SK-N-SH treated with all-trans-retinoic acid at 6 μM for 48 hours (cell line): ENCODE measurements at places on chromosomes 4 and X.

- no peak for ATAC-seq
Observed at GRCh38 chr4:37896206-37896860, 5.4 kb downstream of the TBC1D1 start.

DNA sequence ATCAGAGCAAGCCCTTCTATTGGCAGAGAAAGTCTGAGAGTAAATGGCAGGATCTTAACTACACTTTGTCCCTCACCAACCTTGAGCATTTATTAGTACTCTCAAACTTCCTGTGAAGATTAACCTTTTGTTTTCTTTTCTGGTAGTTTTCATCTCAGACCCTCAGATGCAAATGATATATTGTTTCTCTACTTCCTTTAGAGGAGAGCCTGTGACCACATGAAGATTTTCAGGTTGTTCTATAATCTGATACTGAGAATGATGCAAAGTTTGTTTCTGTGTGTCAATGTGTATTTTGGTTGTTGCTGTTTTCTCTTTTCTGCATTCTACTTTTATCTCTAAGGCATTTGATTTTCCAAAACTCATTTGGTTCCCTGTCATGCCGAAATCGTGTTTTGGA is 165.8 kb upstream of the CYSLTR1 start:
- ATAC-seq = no peak

GRCh38 chrX:134782796-134783195 is 124.5 kb upstream of the PLAC1 start:
- peak; percentile 74 for ATAC-seq

DNA sequence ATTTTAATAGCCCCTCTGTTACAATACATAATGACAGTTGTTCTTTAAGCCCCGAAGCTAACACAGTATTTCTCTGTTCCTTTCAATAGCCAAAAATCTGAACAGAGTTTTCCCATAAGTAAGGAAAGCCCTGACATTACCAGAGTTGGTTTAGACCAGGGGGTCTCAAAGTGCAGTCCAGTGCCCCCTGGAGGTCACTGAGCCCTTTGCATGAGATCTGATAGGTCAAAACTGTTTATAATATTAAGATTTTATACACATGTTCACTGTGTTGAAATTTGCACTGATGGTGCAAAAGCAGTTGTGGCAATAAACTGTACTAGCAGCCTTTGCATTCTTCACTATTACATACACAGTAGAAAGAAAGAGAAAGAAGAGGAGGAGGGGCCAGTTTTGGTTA is 177.1 kb downstream of the SPANXN3 start:
- ATAC-seq = no peak

GRCh38 chrX:71251466-71251973 is 2.4 kb downstream of the ZMYM3 start:
- ATAC-seq = no peak

- no peak for ATAC-seq
Observed at GRCh38 chr4:1857931-1858330, 2.0 kb upstream of the LETM1 start.

DNA sequence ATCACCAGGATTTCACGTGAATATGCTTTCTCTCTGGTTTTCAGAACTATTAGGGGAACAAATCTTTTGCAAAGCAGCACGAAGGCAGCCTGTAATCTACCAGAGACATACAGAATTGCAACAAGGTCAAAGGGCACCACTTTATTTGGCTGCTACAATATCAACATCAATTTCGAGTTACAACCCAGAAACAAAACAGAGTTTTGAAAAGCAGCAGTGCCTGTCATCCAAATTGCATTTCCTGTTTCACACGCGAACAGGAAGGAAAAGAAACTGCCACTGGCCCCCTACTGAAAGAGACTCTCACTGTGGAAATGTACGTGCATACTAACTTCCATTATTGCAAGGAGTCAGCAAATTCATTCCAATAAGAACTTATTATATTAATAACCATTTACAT is 17.1 kb upstream of the C1QTNF7 start:
- peak; percentile 60 for ATAC-seq

DNA sequence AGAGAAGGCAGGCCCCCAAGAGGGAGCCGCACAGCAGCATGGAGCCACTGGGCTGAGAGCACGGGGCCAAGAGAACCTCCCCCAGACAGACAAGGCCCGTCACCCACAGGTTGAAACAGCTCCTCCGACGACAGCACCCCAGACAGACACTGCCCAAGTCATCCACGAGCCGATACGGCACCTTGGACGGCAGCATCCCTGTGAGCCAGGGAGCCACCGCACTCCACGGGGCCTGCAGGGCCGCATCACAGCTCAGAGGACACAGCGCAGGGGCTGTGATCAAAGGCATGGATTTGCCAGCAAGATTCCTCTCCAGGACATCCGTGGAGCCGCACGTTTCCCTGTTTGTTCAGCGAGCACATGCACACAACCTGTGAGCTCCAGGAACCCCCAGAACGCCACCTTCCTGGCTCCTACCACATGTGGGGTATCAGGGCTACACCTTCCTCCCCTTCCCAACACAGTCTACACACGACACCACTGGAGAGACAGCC is 3.9 kb downstream of the CTBP1 start:
- ATAC-seq = no peak

DNA sequence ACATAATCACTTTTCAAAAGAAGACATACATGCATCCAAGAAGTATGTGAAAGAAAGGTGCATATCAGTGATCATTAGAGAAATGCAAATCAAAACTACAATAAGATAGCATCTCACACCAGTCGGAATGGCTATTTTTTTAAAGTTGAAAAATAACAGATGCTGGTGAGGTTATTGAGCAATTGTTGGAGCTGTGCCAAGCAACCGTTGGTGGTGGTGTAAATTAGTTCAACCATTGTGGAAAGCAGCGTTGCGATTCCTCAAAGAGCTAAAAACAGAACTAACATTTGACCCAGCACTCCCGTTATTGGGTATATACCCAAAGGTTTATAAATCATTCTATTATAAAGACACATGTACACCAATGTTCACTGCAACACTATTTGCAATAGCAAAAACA is 14.2 kb downstream of the COX7B2 start:
- ATAC-seq = no peak

DNA sequence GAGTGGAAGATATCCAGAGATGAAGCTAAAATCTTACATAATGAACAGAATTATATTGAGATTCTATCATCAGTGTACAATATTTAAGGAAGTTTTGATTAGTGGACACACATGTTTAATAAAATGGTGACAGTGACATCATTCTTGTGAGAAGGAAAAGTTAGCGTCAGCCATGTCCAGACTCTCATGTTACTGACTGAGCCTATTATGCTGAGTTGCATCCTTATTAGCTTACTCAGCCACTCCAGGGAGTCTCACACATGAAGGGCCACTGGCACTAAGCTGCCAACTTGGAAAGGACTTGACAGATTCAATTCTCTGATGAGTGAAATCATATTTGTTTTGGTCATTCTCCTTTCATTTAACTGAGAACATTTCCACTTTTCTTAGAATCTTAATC is 170.6 kb downstream of the BANK1 start:
- peak; percentile 95 for ATAC-seq

DNA sequence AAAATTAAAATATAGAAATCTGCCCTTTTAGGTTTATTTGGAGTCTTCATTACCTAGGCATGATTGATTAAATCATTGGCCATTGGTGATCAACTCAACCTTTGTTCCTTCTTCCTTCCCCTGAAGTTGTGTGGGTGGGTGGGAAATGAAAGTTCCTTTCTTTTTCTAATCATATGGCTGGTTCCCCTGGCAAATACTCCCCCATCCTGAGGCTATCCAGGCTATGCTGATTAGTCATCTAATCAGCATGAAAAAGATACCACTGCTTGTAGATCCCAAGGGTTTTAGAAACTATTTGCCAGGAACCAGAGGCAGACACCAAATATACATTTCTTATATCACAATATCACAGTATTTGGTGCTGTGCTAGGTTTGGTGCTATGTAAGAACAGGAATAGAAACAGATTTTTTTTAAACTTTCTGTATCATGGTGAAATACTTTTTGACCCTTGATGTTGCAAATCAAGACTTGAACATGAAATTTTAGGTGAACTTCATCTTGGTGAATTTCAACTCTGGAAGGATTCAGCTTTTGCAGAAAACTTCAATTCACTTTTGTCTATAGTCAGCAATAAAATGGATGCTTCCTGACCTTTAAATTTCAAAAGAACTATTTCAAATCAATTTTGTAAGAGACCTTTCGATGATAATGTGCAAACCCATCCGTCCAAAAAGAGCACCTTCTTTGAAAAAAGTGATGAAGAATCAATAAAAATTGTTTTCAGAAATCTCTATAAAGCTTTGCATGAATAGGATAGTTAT is 71.1 kb downstream of the CCSER1 start:
- no peak for ATAC-seq

DNA sequence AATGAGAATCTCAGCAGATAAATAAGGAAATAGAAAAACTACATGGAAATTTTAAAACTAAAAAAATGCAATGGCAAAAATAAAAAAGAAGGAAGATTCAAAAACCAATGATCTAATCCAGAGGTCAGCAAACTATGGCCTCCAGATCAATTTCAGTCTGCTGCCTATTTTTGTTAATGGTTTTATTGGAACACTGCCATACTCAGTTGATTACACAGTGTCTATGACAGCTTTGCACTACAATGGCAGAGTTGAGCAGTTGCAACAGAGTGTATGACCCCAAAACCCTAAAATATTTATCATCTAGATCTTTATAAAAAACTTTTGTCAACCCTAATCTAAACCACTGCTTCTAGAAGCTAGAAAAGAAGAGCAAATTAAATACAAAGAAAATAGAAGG is 170.3 kb downstream of the RAB28 start:
- ATAC-seq = no peak

GRCh38 chrX:136768469-136769084 is 12.2 kb downstream of the ARHGEF6 start:
- peak; percentile 70 for ATAC-seq

GRCh38 chr4:70815370-70815769 is 24.3 kb downstream of the GRSF1 start:
- ATAC-seq = peak; percentile 71

- ATAC-seq = no peak
Observed at GRCh38 chrX:47507153-47507867, 24.3 kb upstream of the ZNF41 start.

DNA sequence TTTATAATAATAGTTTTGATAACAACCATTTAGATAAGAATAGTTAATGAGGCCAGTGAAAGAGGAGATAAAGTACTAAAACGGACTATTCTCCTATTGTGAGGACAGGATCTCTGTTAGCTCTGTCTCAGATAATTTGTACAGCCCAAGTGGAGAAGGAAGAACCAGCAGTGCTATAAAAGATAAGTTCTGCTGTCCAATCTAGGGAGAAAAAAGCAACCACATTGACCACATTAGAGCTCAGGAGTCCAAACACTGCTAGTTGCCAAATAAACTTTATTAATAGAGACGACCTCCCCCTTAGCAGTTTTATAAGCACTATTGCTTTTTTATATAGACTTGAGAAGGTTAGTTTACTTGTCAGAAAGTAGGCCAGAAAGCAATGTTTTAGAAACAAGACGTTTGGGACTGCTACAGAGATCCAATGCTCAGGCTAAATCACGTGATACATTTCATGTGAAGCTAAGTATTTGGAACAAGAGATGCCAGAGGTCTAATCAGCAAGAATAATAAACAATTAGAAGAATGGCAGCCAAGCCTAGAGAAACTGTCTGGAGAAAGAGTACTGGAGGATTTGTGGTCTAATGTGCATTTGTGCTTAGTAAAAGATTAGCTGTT is 15.9 kb downstream of the IL15 start:
- ATAC-seq = no peak

DNA sequence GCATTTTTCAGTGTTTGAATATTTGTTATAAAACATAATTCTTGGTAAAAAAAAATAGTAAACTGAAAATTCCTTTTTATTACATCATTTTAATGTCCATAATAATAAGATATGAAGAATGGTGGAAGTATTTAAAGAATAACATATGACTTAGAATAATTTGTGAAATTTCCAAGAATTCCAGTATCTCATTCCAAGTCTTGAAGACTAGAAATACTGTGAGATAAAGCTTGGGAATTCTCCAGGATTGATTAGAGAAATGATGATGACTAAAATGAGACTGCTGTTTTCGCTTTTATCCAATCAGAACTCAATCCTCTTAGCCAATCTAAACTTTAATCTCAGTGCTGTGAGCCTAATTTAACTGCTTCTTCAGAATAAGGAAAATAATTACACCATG is 184.2 kb upstream of the HCCS start:
- no peak for ATAC-seq

DNA sequence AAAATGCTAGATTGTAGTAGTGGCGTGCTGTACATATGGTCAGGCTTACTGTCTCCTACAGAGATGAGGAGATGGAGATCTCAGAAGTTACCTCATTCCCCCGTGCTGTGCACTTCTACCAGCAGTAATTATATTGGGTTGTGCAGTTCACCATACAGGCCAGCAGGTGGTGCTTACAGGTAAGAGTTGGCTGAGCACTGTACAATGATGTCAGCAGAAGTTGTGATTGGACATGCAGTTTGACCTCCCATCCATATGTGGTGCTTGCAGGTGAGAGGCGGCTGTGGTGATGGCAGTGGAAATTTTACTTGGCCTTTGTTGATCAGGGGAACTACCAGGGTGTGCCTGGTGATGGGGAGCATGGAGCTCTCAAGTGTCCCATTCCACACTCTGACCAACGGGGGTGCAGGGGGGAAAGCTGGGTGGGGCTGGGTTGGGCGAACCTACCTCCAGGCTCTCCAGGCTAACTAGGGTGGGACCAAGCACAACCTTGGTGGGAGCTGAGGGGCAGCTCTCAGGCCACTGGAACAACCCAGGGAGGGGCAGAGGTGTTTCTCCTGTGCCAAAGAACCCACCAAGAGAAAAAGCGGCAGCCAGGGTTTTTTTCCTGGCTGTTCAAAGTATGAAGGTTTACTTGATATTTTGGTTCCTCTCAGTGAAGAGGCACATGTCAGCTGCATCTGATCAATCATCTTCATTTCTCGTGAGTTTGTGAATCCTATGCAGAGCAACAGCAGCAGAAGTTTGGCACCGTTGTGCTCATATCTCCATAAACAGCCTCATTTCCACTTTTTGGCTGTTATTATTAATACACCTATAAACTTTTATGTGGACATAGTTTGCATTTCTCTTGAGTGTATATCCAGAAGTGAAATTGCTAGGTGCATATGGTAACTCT is 73.8 kb upstream of the FREM3 start:
- ATAC-seq = peak; percentile 95

DNA sequence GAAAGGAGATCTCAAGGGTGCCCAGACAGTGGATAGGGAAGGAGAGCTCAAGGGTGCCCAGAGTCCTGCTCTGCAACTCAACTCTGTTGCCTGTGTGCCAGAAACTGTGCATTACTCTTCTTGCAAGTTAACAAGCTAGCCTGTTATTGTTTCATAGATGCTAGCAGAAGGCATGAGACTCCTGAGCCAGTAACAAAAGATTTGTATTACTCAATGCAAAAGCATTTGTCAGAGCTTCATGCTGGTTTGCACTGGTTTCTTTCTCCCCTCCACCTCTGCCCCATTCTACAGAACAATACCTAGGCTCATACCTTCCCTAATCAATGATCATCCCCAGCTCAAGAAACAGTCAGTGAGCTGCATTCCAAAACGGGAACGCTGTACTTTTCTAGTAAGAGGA is 124.5 kb upstream of the NEIL3 start:
- ATAC-seq = no peak; the same call in 2 of the 3 replicates

GRCh38 chrX:118259213-118259612 is 86.7 kb upstream of the WDR44 start:
- no peak for ATAC-seq
